ENCODE measurements at places on chromosomes 6 and 20. TPM values are rescaled to one million over a fixed set of nuclear protein-coding genes. Genes with fewer than 3 reads are reported as not detected.

DNA sequence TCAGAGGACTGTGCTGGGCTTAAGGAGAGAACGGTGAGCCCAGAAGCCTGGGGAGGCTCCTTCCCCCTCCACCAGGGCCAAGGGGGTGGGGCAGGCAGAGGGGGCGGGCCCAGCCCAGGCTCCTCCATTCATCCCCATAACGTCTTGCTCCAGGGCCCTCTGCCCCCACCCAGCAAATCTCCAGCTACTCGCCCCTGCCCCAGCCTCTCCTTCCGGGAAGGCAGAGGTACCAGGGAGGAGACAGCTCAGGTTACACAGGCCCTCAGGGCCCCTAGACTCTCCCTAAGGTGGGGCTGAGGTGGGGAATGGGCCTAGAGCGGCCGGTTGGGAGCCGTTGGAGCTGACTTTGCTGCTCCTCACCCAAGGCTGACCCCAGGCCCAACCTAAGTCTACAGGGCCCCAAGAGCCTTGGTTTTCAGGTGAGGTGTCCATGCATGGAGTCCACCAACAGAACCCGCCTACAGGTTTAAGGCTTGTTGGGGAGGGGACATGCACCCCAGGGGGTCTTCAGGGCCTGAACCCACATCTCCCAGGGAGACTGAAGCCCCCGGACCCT lies 1.2 kb downstream of the LAMA5 start:
- peak overlapping the region; percentile 95 for H3K27ac ChIP-seq
- H3K4me3 ChIP-seq: peak overlapping the region; percentile 97
- H3K4me1 ChIP-seq: peaks cover 92% of the 10 kb centered on the region
- no peaks in the 10 kb centered on the region for H3K36me3 ChIP-seq

GRCh38 chr6:170365593-170365992 lies 59.0 kb downstream of the FAM120B start:
- no peaks in the 10 kb centered on the region for H3K27me3 ChIP-seq
- no peaks in the 10 kb centered on the region for H3K4me1 ChIP-seq
- peaks cover 8% of the 10 kb centered on the region for H3K36me3 ChIP-seq
- H3K27ac ChIP-seq: no peak overlapping the region
- DNase-seq: no peak
- H3K4me3 ChIP-seq: no peak overlapping the region

- peaks cover 61% of the 10 kb centered on the region for H3K4me1 ChIP-seq
- no peak for DNase-seq
Measured at GRCh38 chr20:45823949-45824835, 2.9 kb downstream of the TNNC2 start.

Gene CRISP2
- not detected for total RNA-seq

Gene AGPAT4
- 23.8 TPM for total RNA-seq

DNA sequence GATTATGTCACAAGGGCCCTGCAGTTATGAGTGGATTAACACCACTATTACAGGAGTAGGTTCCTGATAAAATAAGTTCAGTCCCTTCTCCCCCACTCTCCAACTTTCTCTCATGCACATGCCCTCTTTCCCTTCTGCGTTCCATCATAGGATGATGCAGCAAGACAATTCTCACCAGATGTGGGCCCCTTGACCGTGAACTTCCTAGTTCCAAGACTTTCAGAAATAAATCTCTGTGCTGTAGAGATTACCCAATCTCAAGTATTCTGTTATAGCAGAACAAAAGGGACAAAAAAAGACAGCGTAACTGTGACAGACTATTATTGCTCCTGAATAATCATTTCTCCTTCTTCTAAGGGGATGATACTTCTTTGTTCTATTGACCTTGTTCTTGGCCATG lies 33.8 kb upstream of the TMEM244 start:
- DNase-seq: no peak
- H3K27me3 ChIP-seq: no peaks in the 10 kb centered on the region
- no peak overlapping the region for H3K27ac ChIP-seq

GRCh38 chr20:57473246-57474048 lies 51.5 kb downstream of the CTCFL start:
- H3K27me3 ChIP-seq: no peaks in the 10 kb centered on the region
- H3K36me3 ChIP-seq: no peaks in the 10 kb centered on the region
- no peak for DNase-seq
- H3K27ac ChIP-seq: no peak overlapping the region
